ENCODE measurements at places on chromosomes 3 and 15. TPM values are rescaled to one million over a fixed set of nuclear protein-coding genes. Genes with fewer than 3 reads are reported as not detected.

CIDEC gene
- 1.9 TPM for total RNA-seq

FOXB1 gene
- total RNA-seq: not detected

RPL32 gene
- 1,713 TPM for total RNA-seq

MLF1 gene
- not detected for total RNA-seq

SLC22A14 gene
- 0.14 TPM for total RNA-seq

DNAJC19 gene
- total RNA-seq: 55.4 TPM

ZNF860 gene
- total RNA-seq: 4.7 TPM

SERPINI2 gene
- total RNA-seq: not detected

ESYT3 gene
- 7.6 TPM for total RNA-seq

NXPE3 gene
- 5.3 TPM for total RNA-seq

TTLL3 gene
- 10.3 TPM for total RNA-seq

CCDC33 gene
- total RNA-seq: not detected

SPATA12 gene
- total RNA-seq: 0.16 TPM

A4GNT gene
- not detected for total RNA-seq

CYP11A1 gene
- total RNA-seq: 0.56 TPM

MYLK gene
- total RNA-seq: 23.0 TPM
